ENCODE measurements at places on chromosomes 7 and 10.

DNA sequence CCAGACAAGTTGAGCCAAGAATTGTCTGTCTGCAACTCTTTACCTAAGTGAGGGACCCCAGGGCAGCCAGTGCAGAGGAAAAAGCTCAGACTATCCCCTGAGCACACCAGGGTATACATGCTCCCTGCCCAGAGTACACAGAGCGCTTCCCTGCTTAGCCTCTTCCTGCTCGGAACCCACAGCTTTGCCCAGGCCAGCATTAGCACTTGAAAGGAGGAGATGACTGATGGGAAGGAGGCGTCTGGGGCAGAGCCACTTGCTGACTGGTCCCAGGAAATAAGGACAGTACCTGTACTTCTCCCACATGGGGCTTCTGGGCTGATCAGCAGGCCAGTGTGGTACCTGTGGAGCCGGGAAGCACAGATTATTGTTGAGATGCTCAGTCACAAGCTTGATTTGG is 48.4 kb upstream of the TRIM8 start:
- DNase-seq, result no peak

- no peak for DNase-seq
Observed at GRCh38 chr7:46744957-46745706, 824.1 kb upstream of the IGFBP3 start.

DNA sequence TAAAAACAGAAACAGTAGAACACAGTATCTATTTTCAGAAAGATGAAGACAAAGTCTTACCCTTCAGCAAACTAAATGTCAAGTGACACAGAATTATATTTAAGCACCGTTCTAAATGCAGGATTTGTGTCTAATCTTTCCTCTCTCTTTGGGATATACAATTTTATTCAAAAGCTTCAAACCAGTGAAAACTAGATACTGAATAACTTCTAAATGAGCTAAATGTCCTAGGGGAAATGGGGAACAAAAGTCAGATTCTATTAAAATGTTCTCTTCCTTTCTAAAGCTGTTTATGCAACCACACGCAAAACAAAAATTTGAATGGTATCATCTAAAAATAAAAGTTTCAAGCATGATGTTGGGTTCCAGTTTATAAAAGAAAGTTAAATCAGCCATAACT is 136.4 kb upstream of the AOAH start:
- DNase-seq, result no peak

GRCh38 chr7:107115114-107115513 is 53.7 kb upstream of the HBP1 start:
- no peak for DNase-seq

GRCh38 chr10:3652886-3653285 is 132.1 kb downstream of the KLF6 start:
- DNase-seq, result no peak

DNA sequence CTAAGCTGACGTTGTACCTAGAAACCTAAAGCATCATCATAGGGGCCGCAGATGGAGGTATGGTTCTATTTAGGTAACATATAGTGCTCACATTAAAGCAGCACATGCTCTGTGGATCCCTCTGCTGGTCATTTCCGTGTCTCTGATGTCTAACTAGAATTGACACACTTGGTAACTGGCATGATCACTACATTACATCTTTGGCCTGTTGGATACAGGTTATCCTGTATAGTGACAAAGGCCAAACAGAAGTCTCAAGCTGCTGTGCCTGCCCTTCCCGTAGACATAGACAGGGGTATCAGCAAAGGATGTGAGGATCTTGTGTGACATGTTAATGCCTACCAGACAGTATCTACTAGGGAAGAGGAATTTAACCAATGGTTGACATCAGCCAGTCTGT is 51.2 kb downstream of the KIF5B start:
- no peak for DNase-seq

GRCh38 chr7:98330926-98331529 is 49.5 kb downstream of the BRI3 start:
- no peak for DNase-seq

DNA sequence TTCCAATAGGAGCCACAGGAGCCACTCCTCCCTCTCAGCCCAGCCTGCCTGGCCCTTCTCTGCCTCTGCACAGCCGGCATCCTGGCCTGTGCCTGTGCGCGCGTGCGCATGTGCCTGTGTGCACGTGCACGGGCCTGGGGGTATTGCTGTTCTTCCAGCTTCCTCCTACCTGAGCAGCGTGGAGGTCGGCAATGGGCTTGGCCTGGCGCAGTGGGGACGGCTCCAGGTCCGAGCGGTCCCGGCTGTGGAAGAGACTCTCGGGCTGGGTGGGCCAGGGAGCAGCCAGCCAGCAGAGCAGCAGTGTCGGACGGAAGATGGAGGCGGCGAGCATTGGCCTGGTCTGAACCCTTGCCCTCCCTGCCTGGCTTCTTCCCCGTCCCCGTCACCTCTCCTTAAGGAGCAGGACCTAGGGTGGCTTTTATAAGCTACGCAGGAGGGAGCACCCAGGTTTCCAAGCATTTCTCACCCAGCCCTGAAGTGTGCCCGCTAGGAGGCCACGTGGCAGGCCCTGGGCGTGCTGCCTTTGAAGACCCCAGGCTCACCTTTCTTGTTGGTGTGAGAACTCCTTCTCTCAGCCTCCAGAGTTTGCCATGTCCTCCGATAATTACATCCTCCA is at the start of gene MMP21:
TSS of gene MMP21 (minus strand) at position 331 of the 616 bp plus-strand sequence. CDS start at position 331, 0 bp downstream.
- no peak for DNase-seq

DNA sequence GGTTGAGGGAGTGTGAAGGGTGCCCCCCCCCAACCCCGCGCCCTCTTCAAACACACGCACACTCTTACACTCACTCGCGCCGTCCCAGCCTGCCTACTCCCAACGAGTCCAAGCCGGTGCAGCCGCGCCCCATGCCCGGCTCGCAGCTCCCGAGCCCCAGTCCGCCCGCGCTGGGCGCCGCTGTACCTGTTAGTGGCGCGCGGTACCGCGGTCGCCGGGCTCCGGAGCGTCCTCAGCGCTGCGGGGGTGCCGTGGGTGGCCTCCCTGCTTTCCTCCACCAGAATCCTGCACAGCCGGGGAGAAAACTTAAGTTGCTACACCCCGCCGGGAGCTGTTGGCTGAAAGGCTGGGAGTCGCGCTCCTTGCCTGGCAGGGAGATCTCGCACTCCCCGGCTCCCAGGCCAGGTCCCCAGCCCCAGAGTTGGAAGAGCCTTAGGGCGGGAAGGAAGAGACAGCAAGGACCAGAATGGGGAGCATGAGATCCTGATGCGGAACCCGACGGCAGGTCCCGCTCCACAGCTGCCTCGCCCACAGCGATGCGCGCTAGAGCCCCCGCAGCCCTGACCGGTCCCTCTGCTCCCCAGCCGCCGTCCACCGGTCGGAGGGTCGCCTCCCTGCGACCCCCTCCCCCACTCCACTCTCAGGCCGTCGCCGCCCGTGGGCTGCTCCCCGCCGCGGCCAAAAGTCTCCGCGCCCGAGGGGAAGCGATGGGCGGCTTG is 863 bp downstream of the ST8SIA6 start:
- no peak for DNase-seq

DNA sequence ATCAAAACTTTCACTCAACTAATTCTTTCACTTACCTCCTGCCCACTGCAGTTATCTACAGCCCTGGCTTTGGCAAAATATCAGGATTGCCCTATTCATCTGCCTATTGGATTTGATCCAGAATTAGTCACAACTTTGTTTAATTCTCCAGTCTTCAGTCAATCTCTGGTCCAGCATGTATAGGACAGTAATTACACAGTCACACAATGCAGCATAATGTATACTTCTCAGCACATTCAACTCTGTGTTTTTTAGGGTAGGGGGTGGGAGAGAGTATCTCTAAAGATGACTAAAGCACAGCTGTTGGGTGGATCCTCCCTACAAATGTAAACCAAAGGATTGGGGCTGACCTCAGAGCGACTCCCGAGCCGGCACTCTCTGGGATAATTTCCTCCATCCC is 17.7 kb upstream of the NRP1 start:
- DNase-seq, result no peak

DNA sequence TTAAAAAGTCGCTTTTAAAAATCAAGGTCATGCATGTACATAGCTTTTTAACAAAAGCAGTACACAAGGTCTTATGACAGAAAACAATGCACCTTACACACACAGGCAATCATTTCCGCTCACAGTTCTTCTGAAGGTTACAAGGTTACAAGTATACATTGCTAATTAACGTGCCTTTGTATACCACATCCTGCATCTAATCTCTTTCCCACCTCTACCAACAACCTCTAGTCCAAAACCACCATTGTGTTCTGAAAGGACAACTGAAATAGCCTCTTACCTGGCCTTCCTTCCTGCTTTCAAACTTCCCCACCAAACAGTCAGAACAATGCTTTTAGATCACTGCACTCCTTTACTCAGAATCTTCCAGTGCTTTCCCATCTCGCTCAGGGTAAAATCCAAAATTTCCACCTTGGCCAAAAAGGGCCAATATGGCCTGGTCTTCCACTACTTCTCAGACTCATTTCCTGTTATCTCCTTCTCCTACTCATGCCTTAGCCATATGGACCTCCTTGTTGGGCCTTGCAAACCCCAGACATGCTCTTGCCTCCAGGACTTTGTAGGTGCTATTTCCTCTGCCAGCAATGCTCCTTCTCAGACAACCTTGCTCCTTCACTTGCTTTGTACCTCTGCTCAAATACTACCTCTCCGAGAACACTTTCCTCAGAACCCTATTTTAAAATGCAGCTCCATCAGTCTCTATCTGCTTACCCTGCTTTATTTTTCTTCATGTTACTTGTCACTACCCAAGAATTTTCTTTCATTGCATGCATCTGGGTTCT is 205.4 kb downstream of the DNAJC1 start:
- no peak for DNase-seq

- DNase-seq, result no peak
Observed at GRCh38 chr7:19713676-19714075, 4.8 kb upstream of the POLR1F start.

DNA sequence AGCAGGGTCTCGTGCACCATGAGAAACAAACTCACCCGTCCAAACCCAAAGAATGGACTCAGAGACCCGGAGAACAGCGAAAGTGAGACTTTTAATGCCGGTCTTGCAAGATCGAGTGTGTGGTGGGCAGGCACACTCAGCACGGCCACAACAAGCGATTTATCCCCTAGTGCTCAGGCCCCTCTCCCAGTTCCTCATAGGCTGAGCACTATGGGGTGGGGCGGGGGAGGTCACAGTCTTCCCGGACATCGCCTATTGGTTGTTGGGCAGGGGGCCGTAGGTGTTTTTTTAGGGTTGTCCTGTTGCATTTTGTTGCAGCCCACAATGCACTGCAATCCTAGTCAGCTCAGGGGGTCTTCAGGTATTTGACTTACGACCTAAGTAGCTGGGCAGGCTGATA is 608.3 kb upstream of the FOXK1 start:
- DNase-seq, result no peak

- no peak for DNase-seq
Observed at GRCh38 chr7:41820111-41820671, 117.3 kb upstream of the INHBA start.

- no peak for DNase-seq
Observed at GRCh38 chr7:155285833-155286232, 11.8 kb upstream of the INSIG1 start.

GRCh38 chr10:54854389-54854788 is 53.4 kb upstream of the PCDH15 start:
- no peak for DNase-seq

- no peak for DNase-seq
Observed at GRCh38 chr7:117728890-117729624, 144.2 kb downstream of the CTTNBP2 start.

DNA sequence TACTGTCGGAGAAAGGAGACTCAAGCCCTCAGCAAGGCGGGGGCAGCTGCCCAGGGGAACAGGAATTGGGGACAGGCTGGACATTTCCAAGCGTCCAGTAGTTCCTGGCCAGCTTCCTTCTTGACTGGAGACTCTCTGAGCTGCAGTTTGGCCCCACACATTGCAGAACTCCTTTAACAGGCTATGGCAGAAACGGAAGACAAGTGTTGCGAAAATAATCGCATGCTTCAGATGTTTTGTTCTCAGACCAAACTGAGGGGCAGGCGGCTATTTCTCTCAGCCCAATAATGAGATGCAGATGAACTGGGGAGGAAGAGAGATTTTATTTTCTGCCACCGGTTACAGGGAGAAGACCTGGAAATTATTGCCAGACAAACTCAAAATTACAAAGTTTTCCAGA is 88.0 kb upstream of the PFKP start:
- DNase-seq, result no peak

- DNase-seq, result no peak
Observed at GRCh38 chr7:674454-675410, 51.8 kb upstream of the DNAAF5 start.

DNA sequence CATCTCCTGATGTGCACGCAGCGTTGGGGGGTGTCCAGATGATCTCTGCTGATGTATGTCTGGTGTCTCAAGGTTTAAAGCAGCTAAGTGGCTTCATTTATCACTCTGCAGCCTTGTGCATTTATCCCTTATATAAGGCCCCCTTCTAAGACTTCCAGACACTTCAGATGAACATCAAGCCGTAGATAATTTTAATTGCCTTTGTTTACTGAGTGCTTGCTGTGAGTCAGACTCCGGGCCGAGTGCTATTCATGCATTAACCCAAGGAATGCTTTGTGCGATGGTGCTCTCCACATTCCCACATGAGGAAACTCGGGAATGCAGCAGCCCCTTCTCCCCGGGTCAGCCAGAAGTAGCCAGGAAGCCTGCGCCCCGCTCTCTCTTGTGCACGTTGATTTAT is 328.6 kb upstream of the COBL start:
- no peak for DNase-seq

- no peak for DNase-seq
Observed at GRCh38 chr10:51770709-51771108, 71.3 kb upstream of the CSTF2T start.

GRCh38 chr10:116756277-116756676 is 13.9 kb upstream of the HSPA12A start:
- no peak for DNase-seq

DNA sequence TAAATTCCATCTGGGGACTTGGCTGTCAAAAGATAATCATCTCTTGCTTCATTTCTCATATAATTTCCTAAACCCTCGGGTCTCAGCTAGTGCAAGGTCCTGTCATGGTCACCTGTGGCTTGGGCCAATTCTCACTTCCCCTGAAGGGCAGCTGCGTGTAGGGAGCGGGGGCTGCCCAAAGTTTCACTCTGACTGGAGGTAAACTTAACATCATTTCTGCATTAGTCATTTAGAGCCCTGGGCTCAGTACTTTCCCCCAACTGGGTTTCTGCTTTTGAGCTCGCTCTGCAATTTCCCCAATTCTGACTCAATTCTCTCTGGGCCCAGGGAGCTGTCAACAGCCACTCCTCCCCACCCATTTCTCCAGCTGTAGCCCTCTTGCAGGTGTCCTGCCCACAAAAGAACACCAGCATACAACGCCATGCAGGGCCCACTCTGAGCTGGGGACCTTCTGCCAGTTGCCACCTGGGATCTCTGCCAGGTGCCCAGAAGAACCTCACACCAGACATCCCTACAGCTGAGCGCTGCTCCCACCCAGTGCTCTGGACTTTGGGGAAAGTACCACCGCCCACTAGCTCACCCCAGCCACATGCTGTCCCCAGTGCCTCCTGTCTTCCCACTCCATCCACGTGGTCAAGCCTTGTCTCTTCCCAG is 37.9 kb downstream of the VOPP1 start:
- DNase-seq, result peak; percentile 78

Measured in stimulated activated CD8-positive, alpha-beta memory T cell treated with anti-CD3 and anti-CD28 coated beads, Interleukin-7, amount 100 ng/mL, for 48 hours (primary cell).